GDM1 (cell line): ENCODE measurements at places on chromosomes 16 and 17.

DNA sequence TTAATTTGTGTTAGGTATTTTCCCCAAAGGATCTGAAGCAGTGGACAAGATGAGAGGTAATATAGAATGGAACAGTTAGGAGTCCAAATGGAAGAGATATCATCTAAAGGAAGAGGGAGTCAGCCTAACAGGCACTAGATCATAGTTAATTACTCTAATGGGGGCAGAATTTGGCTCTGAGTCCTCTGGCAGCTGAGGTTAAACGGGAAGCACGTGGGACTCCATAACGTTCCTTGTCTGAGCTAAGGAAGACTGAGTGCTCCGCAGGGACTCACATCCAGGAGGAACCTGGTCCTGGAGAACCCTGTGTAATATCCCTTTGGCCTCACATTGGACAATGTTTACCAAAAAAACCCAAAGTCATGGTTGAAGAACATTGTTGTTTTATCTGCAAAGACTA is 46.6 kb upstream of the TEX2 start:
- DNase-seq, result no peak

GRCh38 chr16:58493756-58494431 is 6.0 kb upstream of the NDRG4 start:
- DNase-seq, result no peak

DNA sequence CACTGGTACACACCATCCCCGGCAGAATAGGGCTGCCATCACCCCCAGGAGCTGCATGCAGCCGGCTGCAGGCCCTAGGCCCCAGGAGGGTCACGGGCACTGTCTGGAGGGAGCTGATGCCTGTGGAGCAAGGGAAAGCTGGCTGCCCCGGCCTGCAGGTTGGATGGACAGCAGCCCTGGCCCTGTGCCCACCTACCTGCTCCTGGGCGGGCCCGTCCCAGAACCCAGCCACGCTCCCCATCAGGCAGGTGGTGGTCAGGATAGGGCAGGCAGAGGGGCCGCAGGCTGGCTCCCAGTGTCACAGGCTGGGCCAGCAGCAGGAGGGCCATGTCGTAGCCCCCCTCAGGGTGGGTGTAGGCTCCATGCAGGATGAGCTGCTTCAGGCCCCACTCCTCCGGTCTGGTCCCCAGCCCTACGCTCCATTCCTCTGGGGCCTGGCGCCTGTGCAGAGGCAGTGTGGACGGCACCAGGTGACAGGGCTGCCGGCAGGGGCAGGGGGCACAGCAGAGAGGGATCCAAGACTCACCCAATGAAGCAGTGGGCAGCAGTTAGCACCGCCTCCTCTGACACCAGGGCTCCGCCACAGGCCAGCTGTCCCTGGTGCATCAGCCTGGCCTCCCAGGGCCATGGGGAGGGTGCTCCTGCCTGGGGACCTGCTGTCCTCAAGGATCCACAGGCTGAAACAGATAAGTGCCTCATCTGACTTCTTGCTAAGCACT is 4.0 kb downstream of the PRSS53 start:
- no peak for DNase-seq

DNA sequence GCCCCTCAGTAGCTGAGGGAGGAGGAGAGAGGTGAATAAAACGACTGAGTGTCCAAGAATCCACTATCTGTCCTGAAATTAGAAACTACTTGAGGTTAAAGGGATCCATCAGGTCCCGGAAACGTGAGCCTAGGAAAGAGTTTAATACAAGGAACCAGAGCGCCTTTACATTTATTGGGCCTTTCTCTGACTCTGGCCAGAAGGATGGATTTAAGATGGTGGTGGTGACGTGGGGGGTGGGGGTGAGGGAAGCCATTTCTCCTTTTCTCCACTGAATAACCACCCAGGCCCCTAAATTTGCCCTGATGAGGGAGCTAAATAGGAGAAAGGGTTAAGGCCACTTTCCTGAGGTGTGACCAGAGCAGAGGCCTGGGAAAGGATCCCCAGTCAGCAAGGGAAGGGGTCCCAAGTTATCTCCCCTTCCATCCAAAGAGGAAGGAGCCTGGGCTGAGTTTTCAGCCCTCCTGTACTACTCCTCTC is 1.0 kb upstream of the HOXB9 start:
- no peak for DNase-seq

DNA sequence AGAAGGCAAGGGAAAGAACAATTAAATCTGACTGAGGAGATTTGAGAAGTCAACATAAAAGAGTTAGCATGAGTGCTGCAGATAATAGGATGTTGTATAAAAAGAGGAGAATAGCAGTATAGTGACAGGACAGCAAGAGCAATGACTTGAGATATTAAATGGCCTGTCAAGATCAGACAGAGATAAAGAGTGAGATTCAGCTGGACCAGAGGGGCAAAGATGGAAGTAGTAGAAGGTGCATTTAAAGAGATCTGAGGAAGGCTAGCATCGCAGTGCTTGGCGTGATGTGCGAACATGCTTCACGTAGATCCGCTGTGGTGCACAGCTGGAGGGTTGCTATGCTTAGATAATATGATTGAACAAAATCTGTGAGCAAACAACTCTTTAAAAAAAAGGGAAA is 1422.6 kb upstream of the CDH8 start:
- DNase-seq, result no peak

DNA sequence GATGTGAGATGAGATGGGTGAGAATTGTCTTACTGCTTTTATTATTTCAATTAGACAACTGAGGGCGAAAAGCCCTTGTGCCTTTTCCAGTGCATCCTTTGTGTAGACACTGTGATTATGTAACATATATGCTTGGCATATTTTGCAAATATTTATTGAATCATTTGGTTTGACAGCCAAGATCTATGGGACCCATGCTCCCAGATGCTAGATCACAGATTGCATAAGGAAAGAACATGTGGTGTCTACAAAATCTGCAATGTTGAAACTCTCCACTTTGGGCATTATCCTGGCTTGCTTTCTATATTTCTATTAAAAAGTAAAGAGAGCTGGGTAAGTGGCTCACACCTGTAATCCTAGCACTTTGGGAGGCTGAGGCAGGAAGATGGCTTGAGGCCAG is 4.8 kb upstream of the COG1 start:
- no peak for DNase-seq

- peak; percentile 34 for DNase-seq
Observed at GRCh38 chr17:28967221-28968135, 16.2 kb upstream of the PHF12 start.

DNA sequence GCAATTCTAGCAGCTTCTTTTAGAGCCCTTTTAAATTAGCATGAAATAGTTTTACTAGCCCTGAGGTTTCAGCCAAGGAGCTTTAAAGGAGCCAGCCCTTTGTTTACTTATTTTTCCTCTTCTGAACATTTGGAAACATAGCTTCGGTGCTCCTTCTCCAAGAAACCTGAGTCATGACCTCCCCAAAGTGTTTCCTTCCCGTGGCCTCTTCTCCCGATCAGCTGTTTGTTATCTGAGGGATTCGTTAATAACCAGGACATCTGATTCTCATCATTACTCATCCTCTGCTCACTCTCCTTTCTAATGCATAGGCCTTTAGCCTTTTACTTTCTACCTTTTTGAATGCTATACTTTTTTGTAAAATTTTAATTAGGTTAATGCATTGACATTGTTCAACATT is 204.5 kb downstream of the WWOX start:
- DNase-seq, result no peak

DNA sequence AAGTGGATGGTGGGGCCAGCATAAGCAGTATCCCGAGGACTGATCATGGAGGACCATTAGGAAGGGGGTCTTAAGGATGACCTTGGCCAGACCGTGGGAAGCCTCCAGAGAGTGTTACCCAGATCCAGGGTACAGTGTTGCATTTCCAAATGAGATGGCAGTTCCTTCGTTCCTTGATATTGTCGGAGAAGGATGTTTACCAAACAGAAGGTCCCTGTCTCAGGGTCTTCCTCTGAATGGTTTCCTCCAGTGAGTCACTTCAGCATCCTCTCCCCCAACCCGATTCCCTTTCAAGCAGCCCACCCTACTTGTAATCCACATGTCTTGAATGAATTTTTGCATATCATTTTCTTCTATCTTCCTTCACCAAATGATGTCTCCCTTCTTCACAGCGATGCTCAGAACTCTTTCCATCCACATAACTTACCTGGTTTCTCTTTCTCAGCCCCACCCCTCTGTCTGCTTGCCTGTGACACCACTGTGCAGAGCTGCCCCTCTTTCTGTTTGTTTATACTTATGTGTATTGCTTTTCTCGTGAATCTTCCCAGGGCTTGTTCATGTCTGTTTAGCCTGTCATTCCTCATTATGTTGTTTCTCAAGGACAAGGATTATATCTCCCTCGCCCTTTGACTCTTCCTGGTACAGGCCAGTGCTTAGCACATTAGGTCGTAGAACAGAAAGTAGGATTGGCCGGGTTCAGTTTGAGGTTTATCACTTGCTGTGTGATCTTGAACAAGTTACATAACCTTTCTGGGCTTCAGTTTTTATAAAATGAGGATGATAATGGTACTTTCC is 5.7 kb downstream of the GOSR2 start:
- no peak for DNase-seq

DNA sequence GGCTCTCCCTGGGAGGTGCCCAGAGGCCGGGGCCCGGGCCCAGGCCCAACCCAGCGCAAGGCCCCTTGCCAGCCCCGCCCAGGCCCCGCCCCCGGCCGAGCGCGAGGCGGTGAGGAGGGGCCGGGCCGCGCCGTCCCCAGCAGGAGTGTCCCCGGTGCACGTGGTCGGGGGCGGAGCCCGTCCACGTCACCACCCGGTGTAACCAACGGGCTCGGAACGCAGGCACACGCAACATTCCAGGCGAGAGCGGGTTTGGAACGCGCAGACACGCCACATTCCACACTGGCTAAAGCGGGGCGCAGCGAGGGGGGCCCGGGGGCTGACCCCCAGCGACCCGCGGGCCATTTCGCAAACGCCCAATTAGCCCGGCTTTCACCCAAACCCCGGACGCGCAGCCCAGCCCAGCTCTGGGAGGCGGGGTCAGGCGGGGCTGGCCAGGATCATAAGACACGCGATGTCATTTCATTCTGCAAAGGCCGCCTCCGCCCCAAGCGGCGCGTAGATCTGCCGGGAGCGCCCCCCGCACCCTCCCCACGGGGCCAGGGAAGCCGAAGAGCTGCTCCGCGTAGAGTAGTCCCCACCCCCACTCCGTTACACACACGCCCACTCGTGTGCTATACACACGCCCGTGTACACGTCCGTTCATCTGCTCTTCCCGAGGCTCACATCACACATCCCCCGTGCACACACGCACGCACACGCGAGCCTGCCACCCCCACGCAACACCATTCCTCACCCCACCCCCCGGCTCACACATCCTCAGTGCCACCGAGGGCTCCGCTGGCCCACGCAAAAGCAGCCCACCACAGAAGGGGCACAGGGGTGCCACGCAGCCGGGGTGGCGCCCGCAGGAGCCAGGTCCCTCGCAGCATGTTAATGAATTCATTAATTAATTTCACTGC is 1.0 kb downstream of the MNT start:
- DNase-seq, result peak; percentile 90

- no peak for DNase-seq
Observed at GRCh38 chr17:50311483-50311882, 34.4 kb upstream of the XYLT2 start.

- DNase-seq, result no peak
Observed at GRCh38 chr17:74767111-74767516, 9.0 kb downstream of the NAT9 start.

GRCh38 chr16:24852281-24852721 is 6.5 kb downstream of the SLC5A11 start:
- no peak for DNase-seq
